ENCODE measurements at places on chromosomes 6 and 20.

DNA sequence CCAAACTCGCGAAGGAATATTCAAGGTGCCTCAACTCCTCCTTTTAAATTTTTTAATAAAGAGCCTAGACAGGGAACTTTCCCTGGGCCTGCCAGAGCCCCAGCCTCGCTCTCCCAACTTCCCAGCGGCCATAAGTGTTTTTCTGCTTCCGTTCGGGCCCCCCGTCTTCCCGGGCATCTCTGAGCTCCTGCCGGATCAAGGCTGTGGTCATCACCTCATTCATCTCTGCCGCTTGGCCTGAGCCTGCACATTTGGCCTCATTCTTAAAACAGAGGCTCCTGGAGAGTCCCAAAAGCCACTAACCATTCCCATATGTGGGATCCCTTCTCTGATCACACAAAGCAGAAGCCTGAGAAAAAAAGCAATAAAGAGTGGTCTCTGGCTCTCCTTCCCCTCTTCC is 969.1 kb upstream of the DEFB115 start:
- no peak for DNase-seq

DNA sequence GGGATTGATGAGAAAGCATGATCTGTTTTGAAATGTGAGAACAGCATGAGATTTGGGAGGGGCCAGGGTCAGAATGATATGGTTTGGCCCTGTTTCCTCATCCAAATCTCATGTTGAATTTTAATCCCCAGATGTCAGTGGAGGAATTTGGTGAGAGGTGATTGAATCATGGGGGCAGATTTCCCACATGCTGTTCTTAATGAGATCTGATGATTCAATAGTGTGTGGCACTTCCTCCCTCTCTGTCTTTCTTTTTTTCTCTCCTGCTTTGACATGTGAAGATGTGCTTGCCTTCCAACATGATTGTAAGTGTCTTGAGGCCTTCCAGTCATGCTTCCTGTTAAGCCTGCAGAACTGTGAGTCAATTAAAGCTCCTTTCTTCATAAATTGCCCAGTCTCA is 1060.3 kb upstream of the CITED2 start:
- peak; percentile 32 for DNase-seq

DNA sequence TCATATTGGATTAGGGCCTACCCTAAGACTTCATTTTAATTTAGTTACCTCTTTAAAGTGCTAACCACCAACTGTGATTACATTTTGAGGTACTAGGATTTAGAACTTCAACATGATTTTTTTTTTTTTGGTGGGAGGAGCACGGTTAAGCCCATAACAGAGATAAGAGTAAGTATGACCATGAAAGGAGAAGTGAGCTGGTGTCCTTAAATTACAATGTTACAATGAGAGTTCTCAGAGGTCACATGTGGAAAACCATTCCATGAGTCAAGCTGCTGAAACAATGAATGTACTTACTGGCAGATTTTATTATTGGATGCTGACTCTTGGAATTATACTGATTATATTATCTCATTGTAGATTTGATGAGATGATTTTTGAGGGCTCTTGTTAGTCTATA is 779.3 kb upstream of the CITED2 start:
- DNase-seq, result no peak

GRCh38 chr6:16334671-16335070 is 96.3 kb downstream of the GMPR start:
- peak; percentile 46 for DNase-seq

DNA sequence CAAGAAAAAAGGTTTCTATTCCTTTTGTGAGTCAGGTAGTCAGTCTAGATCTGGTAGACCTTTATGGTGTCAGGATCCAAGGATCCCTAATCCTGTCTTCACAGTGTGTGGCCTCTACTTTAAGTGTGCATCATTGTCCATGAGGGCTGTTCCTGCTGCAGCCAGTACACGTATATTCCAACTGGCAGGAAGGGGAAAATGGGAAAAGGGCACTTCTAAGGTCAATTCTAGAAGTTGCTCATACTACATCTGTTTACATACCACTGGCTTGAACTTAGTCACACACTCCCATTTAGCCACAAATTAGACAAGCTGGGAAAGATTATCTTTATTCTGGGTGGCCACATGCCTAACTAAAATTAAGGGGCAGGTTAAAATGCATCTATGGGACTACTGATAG is 9.7 kb upstream of the MMS22L start:
- DNase-seq, result no peak

GRCh38 chr6:170137176-170137891 is 153.5 kb downstream of the DLL1 start:
- no peak for DNase-seq

DNA sequence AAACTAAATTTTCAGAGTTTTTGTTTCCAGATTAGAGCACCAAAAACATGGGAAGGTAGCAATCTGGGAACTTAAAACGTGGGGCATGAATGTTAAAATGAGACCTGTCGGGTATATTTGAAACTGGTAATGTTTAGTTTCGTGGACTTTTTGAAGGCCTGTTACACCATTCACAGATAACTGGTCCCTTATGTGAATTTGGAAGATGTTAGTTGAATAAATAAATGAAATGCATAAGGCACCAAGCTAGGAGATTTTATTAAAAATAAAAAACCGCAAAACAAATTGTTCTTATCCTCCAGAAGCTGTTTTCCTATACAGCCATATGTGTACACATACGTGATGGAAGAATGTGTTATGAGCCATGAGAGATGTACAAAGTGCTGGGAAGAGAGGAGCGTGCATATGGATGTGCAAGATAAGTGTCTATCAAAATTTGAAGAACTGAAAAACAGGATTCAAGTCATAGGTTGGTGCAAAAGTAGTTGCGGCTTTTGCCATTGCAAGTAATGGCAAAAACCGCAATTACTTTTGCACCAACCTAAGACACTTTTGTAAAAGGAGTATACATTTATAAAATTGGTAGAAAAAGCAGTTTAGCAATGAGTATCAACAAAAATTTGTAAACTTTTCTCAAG is 700 bp upstream of the MCUR1 start:
- DNase-seq, result no peak

DNA sequence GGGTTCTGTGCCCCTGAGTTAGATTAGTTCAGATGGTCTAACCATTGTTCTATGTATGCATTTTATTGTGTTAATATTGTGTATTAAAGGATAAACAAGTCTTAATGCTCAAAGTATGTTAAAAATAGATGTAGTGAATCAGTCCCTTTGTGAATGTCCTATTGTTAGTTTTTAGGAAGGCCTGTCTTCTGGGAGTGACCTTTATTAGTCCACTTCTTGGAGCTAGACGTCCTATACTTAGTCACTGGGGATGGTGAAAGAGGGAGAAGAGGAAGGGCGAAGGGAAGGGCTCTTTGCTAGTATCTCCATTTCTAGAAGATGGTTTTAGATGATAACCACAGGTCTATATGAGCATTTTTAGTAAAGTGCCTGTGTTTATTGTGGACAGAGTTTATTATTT is 12.3 kb upstream of the HMGN4 start:
- DNase-seq, result no peak

GRCh38 chr6:37225350-37226169 is 32.0 kb upstream of the TBC1D22B start:
- no peak for DNase-seq

DNA sequence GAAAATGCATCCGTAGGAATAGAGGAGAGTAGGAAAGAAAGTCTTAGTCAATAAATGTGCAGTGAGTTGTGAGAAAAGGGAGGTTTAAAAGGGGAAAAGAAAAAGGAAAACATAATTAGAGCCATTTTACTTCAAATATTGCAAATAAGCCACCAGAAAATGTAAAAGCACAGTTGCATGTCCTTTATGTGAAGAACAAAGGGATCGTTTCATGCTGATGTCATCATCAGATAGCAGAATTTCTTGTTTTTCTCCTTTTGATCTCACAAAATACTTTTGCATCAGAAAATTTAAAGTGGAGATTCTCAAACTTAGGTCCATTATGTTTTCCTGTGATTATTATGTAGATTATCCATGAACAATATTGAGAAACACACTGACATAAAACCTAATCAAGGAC is 166.7 kb downstream of the HAO1 start:
- no peak for DNase-seq

- DNase-seq, result no peak
Measured at GRCh38 chr20:2701671-2702081, 9.1 kb downstream of the EBF4 start.

DNA sequence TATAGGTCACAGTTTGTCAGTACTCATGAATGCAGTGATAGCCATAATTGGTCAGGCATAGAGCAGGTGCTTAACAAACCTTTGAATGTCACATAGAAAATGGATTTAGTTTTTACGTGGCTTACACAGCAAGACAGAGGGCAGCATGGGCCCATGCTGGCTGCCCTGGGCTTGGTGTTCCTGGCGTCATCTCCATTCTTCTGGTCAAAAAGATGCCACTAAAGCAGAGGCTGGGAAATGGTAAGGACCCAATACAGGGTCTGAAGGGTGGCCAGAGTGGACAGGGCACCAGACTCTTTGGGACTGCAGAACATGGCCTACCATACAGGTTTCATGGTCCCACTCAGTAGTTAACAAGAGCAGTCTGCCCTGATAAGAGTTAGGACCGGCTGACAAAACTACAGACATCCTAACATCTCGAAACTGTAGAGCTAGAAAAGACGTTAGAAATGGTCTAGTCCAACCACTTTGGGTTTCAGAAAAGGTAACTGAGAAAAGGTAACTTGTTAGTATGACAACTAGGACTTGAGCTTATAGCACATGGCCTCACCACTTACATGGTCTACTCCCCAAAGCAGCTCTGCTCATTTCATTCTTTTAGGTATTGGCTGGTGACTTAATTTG is 22.6 kb downstream of the HEBP2 start:
- DNase-seq, result no peak

DNA sequence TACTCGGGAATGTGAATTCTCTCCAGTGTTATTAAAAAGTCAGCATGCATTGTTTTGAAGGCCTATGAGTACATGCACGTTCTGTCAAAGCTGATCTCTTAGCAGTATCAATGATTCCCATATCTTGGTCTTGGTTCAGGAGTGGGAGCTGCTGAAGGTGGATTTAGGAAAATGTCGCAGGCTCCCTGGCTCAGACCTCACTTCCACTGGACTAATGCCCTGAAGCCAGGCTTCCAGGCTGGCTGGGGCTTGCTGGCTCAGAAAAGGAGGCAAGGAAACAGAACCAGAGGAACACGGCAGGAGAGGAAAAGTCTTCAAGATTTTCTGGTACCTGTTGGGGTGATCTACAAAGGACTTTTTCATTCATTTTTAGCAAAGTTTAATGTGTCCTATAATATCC is 81.6 kb downstream of the OLIG3 start:
- DNase-seq, result no peak

DNA sequence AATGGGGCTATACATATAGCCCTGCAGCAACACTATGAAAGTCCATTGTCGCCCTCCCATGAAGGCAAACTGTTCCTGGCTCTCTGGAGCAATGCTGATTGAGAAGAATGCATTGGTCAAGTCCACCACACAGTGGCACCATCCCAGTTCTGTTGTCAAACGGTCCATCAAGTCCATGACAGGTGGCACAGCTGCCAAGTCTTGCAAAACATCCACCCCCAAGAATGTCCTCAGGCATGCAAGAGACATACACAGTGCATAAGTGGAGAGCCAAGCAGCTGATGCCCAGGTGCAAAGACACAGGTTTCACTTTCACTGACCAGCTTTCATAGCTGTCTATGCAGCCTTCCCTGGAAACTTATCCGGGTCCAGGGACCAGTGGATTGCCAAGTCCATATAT is 17.5 kb downstream of the ZNF391 start:
- DNase-seq, result no peak

GRCh38 chr20:7980332-7981046 is 39.1 kb downstream of the TMX4 start:
- DNase-seq, result peak; percentile 23

- DNase-seq, result no peak
Measured at GRCh38 chr20:12019715-12020114, 102.0 kb downstream of the BTBD3 start.

DNA sequence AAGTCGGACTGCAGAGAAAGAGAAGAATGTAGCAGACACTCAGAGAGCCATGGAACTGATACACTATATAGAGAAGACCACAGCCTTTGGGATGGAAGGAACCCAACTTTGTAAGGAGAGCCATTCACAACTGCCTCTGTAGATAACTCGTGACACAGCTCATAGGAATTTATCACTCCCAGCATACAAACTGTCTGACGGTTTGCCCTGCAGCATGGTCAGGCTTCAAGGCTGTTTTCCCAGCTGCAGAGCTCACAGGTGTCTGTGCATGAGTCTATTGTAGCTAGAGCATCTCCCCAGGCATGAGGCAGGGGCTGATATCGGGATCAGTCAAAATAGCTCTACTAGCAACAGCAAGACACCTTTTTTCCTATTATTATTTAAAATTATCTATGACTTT is 130.5 kb upstream of the DTNBP1 start:
- DNase-seq, result no peak

GRCh38 chr20:19765266-19765665 is 7.2 kb downstream of the RIN2 start:
- no peak for DNase-seq

- DNase-seq, result no peak
Measured at GRCh38 chr20:44650771-44651433, 597 bp downstream of the ADA start.

DNA sequence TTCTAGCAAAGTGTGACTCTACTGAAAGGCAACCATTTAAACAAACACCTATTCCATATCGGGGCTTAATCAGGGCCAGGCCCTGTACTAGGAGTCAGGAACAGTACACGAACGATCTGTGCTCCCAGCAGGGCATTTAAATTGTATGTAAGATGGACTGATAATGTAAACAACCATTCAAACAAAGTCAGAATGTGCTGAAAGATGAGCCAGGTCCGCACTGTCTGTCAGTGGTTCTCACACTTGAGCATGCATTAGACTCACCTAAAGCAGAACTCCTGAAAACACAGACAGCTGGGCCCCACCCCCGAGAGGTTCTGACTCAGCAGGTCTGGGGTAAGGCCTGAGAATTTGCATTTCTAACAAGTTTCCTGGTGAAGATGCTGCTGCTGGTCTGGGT is 81.6 kb downstream of the PXDC1 start:
- no peak for DNase-seq

DNA sequence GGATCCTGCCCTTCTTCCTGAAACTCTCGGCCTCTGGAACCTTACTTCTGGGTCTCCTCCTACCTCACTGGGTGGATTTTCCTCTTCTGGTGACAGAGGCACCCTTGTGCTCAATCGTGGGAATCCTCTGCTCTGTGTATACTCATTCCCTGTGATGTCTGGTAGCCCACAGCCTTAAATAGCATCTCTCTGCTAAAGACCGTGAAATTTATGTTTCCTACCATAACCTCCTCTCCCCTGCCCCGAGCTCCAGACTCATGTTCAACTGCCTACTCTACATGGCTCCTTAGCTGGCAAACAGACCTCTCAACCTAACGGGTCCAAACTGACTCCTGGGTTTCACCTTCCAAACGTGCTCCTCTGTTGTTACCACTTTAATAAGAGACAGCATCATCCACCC is 9.9 kb downstream of the MMP9 start:
- DNase-seq, result no peak

- no peak for DNase-seq
Measured at GRCh38 chr20:1803061-1803931, 91.9 kb upstream of the SIRPA start.

DNA sequence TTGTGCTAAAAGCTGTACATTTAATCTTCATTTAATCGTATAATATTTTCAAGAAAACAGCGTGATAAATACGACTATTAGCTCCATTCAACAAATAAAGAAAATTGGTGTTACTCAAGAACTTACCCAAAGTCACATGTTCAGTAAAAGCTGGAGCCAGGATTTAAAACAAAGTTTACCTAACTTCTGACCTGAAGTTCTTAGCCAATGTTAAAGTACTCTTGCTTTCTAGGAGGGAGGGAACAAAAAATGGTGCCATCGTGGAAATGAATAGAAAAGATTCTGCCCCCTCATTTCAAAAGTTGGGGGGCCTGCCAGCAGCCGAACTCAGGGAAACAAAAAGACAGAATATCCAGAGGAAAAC is 395.8 kb downstream of the CD109 start:
- DNase-seq, result no peak
